K562 (cell line): ENCODE measurements at places on chromosomes 1 and 21. TPM values are rescaled to one million over a fixed set of nuclear protein-coding genes. Genes with fewer than 3 reads are reported as not detected.
A peak's percentile ranks its signal among the peaks of the same experiment; 100 is the strongest.

Gene PTGFR
- total RNA-seq: 0.04 TPM in 1 of 2 replicates, not detected in the other

Gene RNU1-4
- total RNA-seq: 2,231 and 2,538 TPM in 2 replicates

Gene GPR52
- 0.98 and 1.1 TPM in 2 replicates for total RNA-seq

DNA sequence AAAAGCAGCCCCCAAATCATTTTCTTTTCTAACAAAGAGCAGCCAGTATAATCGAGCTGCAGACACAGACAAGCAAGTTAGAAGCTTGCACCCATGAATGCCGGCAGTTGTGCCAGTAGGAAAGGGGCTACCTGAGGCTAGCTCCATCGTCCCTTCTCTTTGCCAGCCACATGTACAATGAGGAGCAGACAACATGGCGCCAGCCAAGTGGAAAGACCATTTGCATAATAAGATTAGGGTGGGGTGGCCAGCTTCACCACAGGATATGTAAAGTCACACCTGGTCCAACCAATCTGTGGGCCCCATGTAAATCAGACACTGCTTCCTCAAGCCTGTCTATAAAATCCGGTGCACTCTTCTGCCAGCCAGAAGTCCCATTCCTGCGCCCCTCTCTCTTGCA lies 103.7 kb downstream of the CCDC185 start:
- DNase-seq: peak; percentile 47

GRCh38 chr1:217569021-217569420 lies 61.9 kb downstream of the GPATCH2 start:
- DNase-seq: no peak

GRCh38 chr1:199046618-199047017 lies 407.8 kb downstream of the PTPRC start:
- DNase-seq: no peak

DNA sequence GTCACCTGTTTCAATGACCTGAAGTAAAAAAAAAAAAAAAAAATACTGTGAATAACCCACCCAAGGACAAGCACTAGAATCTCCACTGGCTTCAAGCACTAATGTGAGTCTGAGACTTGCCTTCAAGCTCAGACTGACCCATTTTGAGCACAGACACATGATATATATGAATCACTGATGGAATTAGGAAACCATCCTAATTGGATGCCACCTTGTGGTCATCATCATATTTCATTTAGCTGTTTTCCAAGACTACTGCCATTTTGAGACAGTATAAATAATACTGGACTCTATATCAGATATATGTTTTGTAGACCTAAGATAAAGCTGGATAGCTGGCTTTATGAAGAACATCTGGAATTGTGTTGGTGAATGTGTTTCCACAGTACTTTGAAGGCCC lies 1232.0 kb downstream of the KCNT2 start:
- DNase-seq: peak; percentile 2

DNA sequence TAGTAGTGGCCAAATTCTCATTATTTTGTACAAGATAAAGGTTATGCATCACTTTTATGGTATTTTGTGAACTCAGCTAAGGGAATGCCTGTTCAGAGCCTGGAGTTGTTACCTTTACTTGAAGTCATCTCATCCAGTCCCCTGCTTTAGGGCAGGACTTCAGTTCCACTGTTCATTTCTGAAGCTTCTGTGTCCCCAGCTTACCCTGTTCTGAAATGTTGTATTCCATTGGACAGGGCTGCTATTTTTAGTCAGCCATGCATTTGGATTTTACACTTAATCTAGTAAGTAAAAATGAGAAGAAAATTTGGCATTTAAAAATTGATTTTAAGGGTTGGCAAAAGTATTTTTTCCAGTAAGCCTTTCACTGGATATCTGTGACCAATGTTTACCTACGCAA lies 11.6 kb upstream of the C4BPB start:
- DNase-seq: no peak
